Stimulated activated CD4-positive, alpha-beta T cell treated with anti-CD3 and anti-CD28 coated beads, Interleukin-1b, Interleukin-23, amount 100 ng/mL, for 4 hours (primary cell): ENCODE measurements at places on chromosomes 11 and 22.

GRCh38 chr11:74444173-74444826 is 23.0 kb downstream of the KCNE3 start:
- no peak for DNase-seq

DNA sequence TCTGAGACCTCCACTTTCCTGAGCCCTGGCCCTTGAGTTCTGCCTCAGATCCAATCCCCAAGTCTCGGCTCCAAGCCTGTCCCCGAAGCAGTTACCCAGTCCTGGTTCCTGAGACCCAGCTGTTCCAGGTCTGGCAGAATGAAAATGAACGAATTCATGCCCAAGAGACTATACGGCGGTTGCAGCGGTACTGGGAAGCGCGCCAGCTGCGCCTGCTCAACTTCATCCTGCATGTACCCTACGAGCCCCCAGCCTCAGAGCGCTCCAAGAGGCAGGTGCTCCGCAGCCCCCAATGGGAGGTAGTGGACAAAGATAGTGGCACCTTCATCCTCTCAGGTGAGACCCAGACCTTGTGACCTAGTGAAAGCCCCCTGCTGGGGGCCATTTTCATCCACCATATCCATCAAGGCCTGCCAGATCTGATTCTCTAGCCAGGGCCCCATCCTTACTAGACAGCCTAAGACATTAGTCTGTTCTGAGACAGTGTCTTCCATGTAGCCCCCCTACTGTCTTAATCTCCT is 42.7 kb downstream of the DNHD1 start:
- DNase-seq = no peak

- no peak for DNase-seq
Observed at GRCh38 chr11:93849751-93850593, 446 bp downstream of the VSTM5 start.

DNA sequence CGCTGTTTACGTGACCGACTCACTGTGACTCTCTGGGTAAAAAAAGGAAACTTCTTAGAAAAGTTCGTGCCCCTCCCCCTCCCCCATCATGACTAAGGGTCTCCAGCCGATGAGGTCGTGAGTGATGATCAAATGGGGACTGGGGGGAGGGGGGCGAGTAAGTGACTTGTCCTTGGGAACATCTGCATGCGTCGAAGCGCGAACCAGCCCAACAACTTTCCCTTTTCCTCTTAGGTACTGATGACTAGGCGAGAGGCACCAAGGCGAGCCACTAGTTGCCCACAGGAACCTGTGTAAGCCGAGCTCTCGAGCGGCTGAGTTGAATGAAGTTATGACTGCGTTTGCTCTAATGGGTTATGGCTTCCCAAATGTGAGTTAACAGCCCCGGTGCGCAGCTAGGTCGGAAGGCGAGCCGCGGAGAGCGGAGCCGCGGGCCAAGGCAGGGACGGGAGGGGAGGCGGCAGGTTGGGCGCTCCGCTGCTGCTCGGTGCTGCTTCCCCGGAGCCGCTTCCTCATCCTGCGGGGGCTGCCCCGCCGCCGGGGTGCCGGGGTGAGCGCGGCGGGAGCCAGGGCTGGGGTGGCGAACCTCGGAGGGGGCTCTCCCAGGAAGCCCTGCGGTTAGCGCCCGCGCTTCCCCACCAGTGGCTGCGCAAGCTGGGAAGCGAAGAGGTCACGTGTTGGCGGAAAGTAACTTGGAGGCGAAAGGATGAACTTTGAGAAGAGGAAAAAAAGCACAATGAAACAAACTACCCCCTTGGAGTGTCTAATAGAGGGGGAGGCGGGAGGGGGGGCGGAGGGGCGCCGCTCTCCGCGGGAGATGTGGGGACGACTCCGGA is 22.1 kb upstream of the BDNF start:
- DNase-seq = no peak
